ENCODE measurements at places on chromosomes 2 and 18.

DNA sequence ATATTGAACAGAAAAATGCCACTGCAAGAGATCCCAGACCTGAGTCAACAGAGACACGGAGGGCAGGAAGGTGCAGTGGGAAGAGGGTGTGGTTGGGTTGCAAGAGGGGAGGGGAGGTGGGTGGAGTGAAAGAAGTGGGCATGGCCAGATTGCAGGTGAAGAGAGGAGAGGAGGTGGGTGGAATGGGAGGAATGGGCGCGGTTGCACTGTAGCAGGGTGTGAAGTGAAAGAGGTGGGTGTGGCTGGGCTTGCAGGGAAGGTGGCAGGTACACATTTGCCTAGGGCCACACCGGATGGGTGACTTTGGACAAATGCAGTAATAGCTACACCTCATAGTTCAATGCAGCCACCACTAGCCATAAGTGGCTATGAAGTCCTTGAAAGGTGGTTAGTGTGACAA is 71.1 kb downstream of the DOCK10 start:
- DNase-seq: no peak

- peak; percentile 98 for DNase-seq
Observed at GRCh38 chr18:9643549-9643948, 29.2 kb upstream of the PPP4R1 start.

DNA sequence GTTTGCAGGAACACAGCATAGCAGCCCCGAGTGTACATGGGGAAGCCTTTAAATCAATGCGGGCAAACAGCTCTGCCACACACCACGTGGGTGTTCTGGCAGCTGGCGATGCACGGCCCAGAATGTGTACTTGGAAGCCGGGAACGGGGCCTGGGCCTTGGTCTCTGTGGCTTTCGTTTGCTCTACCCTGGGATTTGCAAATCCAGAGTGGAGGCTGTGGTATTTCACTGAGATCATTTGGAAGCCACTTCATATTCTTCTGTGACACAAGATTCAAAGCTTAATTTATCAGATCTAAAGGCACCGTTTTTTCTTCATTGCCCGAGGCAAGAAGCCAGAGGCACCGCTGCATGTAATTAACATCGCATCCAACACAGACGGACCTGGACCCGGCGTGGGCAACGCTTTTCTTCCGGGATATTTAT is 246.3 kb upstream of the MYT1L start:
- no peak for DNase-seq

DNA sequence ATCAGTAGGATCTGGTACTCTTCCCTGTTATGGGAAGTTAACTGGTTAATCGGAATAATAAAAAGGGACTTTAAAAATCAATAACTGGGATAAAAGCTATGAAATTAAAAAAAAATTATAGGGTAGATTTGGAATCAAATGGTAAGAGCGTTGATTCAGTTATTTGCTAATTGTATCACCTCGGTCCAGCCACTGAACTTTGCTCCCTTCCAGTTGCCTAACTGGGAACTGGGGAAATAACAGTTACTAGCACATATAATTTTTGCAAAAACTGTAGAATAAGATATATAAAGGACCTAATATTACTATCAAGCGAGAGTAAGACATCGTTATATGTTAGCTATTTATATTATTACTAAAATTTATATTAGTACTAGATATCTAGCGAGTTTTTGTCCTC is 302.1 kb downstream of the LRP1B start:
- no peak for DNase-seq

- DNase-seq: no peak
Observed at GRCh38 chr2:96341641-96342040, 6.1 kb downstream of the NCAPH start.

DNA sequence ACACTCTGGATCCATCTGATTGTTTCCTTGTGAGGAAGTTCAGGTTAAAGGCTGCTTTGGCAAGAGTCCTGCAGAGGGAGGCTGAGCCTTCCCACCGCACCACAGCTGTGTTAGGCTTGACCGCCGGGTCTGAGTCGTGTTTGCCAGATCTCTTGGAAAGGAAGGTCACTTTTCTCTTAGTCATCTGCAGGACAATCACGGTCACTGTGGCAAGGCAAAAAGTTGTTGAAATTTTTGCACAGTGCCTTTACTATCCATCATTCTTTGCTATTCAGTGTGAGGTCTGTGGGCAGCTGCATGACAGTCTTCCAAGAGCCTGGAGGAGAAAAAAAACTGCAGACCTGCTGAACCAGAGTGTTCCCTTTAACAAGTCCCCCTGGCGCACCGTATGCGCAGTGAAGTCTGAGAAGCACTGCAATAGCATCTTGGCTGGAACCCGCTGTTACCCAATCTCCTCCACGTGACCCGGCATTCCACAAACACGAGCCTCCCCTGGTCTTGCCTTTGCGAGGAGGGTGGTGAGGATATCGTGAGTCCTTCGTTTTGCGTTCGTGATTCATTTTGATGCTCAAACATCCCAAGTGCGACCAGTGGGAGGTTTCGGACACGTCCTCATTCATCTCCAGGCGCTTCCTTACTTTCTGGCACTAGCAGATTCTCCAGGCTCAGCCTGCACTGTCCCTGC is 23.0 kb downstream of the BIN1 start:
- peak; percentile 96 for DNase-seq

- DNase-seq: peak; percentile 36
Observed at GRCh38 chr2:101349893-101350662, 37.2 kb downstream of the CREG2 start.

DNA sequence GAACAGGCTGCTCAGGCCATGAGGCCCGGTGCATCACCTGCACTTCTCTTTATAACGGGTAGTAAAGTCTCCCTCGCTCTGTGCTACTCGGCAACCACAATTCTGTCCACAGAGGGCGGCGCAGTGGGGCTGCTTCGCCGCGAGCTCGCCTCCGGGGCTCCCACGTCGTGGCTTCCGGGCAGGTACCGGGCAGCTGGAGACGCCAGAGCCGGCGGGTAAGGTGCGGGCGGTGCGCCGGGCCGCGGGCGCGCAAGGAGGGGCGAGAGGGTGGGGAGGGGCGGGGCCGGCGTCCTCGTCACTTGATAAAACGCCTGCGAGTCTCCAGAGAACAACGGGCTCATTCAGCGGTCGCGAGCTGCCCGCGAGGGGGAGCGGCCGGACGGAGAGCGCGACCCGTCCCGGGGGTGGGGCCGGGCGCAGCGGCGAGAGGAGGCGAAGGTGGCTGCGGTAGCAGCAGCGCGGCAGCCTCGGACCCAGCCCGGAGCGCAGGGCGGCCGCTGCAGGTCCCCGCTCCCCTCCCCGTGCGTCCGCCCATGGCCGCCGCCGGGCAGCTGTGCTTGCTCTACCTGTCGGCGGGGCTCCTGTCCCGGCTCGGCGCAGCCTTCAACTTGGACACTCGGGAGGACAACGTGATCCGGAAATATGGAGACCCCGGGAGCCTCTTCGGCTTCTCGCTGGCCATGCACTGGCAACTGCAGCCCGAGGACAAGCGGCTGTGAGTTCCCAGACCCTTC is at the start of gene ITGA6:
Gene ITGA6, plus strand, starts transcription at position 331 of the 734 bp plus-strand sequence.
- no peak for DNase-seq

DNA sequence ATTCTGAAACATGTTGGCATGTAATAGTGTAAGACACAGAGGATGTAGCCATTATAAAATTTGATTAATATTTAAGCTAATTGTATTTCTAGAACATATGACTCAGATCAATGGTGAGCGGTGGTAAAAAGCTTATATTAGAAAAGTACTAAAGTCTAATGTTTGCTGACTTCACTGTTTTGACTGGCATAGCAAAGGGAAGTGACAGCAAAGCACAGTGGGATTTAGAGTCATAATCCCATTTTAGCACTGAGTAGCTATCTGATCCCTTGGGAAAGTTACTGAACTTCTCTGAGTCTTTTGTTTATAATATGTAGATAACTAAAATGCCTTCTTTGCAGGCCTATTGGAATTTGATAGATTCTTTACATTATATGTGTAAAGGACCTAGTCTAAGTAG is 60.4 kb downstream of the KIAA1328 start:
- no peak for DNase-seq

GRCh38 chr18:11506856-11507255 is 102.5 kb upstream of the SLC35G4 start:
- no peak for DNase-seq

DNA sequence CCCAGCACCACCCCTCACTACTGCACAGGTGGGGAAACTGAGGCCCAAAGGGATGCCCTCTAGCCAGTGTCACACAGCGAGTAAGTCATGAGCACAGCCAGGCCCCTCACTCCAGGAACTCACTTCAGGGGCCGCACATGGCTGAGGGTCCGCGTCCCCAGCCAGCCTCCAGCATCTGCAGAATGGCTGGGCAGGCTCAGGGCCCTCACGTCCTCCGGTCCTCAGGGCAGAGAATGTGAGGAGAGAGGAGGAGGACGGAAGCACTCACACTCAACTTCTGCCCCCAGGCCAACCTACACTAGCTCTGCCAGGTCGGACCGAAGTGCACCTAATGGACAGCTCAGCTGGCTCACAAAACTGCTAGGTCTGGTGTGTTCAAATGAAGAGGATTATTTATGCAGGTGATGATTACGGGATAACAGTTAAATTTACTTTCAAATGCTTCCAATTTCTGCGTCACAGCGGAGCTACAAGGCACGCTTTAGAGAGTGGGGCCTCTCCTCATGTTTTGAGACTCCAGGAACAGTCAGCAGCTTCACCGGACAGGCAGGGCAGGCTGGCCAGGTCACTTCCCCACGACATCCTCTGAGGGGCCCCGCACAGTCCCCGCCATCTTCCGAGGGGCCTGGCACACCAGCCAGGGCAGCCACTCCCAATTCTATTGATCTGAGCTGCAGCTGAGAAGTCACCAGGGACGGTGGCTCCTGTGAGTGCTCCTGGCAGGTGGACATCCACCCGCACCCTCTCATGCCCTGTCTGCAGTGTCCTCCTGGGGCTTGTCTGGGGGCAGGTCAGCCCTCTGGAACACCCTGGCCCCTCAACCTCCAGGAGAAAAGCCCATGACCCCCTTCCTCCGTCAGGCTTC is 26.5 kb downstream of the KIF1A start:
- DNase-seq: no peak

GRCh38 chr2:48347712-48348111 is 182.2 kb upstream of the STON1 start:
- DNase-seq: no peak

DNA sequence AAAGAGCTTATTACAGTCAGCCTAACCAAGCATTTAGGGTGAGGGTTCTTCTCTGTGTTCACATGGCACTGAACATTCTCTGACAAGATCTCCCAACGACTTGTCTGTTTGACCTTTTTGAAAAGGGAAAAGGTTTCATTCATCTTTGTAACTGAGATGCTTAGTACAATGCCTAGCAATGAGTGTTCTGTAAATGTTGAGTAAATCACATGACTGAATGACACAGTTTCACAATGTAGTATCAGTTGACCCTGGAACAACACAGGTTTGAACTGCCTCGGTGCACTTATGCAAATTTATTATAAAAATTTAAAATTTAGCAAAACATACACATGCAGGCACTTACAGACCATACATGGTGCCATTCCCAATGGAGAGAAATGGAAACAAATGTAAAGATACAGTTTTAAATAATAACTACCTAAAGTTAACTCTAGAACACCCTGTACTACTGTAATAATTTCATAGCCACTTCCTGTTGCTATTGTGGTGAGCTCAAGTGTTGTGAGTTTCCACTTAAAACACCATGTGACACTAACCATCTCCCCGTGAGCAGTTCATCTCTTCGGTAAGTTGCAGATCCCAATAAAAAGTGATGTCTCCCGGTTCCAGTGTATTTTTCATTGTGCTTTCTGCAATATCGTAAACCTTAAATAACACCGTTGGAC is 34.1 kb upstream of the VWC2L start:
- no peak for DNase-seq

DNA sequence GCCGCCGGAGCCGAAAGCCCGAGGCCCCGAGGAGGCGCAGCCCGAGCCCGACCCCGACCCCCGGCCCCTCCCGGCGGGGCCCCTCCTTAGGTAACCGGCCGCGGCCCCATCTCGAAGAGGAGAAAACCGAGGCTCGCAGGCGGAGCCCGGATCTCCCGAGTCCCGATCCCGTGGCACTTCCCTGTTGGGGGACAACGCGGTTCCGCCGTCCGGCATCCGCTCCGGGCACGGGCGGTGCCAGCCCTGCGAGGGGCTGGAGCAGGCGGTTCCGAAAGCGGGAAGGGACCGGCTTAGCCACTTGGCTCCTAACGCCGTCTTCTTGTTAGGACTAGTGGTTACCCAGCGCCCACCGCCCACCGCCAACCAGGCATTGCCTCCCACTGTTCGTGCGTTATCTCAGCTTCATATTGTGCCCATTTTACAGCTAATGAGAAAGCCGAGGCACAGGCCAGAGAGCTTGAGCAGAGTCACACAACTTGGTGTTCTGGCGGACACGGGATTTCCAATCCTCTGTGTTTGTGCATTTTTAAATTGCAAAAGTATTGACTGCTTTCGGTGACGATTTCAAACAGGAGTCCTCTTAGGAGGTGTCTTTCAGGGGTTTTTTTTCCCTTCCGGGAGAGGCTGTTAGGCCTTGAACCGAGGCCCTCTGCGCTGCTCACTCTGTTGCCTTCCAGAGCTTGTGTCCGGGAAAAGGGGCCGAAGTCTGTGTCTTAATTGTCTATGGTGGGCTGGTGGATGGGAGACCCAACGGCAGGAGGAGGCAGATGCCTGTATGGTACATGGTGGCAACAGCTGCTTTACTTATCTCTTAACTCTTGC is 562 bp downstream of the CENPA start:
- DNase-seq: no peak

DNA sequence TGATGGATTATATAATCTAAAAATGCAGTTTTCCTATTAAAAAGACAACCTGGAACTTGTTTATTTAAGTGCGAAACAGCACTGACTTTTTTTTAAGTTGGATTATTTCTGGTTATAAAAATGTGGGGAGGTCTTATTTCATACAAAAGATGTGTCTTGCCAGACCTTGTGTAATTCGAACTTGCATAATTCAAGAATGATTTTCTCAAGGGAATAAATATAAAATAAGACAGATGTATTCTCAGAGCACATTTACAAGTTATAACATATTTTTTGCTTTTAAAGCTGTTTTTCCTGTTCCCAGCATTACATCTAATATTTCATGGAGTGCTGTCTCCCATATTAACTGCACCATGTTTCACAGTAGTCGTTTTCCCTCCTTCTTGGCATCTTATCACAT is 263.1 kb downstream of the CDH20 start:
- DNase-seq: peak; percentile 79

DNA sequence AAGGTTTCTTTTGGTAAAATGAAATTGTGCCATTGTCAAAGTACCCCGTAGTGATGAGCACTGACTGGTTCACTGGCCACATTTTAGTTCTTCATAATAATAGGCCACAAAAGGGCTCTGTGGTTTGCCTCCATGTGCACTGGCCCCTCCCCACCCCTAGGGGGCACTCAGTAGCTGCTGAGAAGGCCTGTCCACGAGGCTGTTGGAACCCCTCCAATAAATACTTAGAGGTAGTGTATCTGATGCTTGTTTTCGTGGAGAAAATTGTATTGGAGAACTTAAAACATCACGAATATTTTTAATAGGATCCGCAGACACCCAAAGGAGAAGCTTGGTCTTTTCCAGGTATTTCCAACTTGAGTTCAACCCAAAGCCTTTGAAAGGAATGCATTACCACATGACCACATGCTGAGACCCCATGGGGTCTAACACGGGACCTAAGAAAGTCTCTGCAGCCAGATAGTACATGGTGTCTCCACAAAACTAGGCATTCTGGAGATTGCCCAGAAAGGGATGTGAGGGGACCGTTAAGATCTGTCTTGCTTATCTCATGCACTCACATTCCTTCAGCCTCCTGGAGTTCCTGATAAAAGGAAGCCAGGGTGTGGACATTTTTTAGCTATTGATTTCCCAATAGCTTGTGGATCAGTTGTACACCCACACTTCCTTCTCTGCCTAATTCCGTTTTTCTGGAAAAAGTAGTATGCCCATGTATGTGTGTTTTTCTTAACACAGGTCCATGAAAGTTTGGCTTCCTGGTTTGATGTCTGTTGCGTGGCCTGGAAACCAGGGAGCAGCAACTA is 28.5 kb upstream of the NOSTRIN start:
- peak; percentile 64 for DNase-seq

GRCh38 chr2:134308474-134309385 is 54.9 kb downstream of the MGAT5 start:
- DNase-seq: peak; percentile 13
